ENCODE measurements at places on chromosomes 1 and 21. TPM values are rescaled to one million over a fixed set of nuclear protein-coding genes. Genes with fewer than 3 reads are reported as not detected.
A peak's percentile ranks its signal among the peaks of the same experiment; 100 is the strongest.

DNA sequence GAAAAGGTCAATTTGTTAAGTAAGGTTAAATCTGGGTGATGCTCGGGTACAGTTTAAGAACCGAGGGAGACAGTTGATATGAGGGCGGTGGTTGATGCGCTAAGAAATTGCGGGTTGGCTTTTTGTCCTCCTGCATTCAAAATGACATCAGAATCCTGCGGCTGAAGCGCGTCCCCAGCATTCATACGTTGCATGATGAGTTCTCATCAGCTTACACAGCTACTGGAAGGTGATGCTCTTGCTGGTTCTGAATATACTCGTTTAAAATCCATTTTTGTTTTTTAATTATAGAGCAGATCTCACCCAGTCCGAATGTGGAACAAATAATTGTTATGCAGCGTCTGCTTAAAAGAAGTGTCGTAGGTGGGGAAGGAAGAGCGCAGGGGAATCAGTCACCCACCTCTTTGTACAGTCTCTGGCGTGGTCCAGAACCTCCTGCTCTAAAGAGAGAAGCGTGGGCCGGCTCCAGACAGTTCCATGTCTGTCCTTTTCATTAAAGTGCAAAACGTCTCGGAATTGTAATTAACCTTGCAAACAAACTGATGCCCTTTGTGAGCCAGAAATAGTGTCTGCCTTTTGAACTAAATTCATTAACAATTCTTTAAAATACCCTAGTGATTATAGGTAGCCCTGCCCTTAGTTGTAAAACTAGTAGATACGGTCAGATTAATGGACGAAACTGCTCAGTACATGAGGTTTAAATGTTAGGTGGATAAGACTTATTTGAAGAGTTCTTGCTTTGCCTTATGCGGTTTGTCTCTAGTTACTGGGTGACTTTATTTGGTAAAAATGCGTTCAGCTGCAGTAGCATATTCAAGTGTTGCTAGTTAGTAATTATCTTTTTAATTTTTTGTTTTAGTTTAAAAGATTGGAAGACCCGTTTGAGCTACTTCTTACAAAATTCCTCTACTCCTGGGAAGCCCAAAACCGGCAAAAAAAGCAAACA lies 741 bp downstream of the RGS2 start:
- peak; percentile 60 for DNase-seq

DNA sequence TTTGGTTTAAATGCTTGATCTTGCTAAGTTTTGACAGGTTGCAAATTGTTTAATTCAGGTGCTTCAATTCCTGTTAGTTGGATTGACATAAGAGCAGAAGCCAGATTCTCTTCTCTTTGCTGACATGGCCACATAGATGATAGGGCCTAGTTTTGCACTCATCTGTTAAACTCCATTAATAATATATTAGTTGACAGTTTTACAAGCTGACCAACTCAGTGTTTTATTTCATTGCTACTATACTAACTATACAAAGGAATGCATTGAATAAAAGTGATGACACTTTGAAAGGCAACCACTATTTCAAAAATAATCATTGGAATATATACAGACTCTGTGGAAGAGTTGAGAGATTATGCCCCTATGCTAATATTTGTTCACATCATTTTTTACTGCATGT lies 255.6 kb upstream of the DPYD start:
- DNase-seq, result peak; percentile 25

GRCh38 chr1:30801771-30802198 lies 44.2 kb upstream of the LAPTM5 start:
- DNase-seq, result peak; percentile 82

DNA sequence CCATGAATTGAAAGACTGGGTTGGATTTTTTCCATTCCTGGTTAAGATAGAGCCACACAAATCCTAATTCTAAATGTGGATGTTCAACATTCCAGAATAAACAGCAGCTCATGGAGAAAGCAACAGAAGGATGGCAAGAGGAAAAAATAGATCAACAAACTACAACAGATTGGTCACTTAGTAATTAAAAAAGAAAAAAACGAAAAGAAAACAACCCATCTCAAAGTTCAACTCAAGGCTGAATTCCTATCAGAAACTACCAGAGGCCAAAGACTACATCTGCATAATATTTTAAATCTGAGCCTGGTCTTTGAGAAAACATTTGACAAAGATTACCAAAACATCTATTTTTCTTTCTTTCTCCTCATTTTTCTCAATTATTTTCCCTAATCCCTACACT lies 69.9 kb downstream of the TGFBR3 start:
- DNase-seq, result no peak

Gene APCS
- not detected for total RNA-seq

GRCh38 chr1:117644696-117645311 lies 39.0 kb downstream of the TENT5C start:
- no peak for DNase-seq

- no peak for DNase-seq
Observed at GRCh38 chr21:41147096-41147978, 20.6 kb upstream of the BACE2 start.

GRCh38 chr1:40162753-40163441 lies 1.7 kb downstream of the RLF start:
- DNase-seq, result peak; percentile 29

Gene TRIM46
- 5.4 TPM for total RNA-seq

DNA sequence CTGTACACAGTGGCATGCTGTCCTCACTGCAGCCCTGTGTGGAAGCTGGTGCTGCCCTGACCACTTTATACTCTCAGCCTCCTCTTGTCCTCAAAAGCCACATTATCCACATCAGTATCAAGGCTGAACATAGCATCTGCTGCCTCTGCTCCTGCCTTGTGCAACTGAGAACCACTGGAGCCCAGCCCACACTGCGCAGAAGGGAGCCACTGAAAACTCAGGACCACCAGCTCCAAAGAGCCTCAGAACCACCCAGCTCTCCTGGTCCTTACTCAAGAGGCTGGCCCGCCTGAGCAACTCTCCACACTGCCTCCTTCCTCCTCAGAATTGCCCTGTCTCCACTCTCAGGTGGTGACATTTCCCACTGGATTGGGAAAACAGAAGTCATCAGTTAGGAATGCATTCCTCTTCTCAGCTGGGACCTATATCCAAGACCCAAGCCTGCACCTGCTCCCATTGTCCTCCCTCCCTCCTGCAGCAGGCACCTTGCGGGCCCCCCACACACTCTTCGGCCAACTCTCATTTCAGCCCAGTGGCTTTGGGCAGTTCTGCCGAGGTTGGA lies 7.0 kb upstream of the KISS1 start:
- peak; percentile 79 for DNase-seq
